Fibroblast of the conjunctiva (primary cell): ENCODE measurements at places on chromosomes 2 and 18.

DNA sequence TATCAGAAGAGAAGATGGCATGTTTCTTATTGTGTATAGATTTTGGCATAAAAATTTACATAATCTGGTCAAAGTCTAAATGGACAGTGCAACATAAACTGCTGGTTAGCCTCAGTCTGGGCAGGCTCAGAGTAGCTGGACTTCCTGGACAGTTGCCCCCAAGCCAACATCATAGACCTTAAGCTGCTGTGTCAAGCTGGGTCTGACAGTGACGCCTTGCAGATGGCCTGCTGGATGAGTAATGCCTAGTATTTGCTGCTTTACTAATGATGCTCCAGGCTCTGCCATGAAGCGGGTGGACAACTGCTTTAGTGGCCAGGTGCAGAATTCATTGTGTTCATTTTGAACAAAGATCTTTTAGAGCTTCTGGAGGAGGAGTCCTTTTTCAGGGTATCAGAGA, 603.7 kb upstream of the ZEB2 start:
- no peak for DNase-seq

GRCh38 chr2:40210968-40211353, 240.9 kb downstream of the SLC8A1 start:
- no peak for DNase-seq

- DNase-seq, result no peak
Measured at GRCh38 chr2:24885221-24886125, 34.6 kb downstream of the ADCY3 start.

GRCh38 chr2:97662386-97662894, 1.4 kb downstream of the ACTR1B start:
- no peak for DNase-seq

GRCh38 chr2:34305587-34305986, 706.5 kb upstream of the FAM98A start:
- no peak for DNase-seq

DNA sequence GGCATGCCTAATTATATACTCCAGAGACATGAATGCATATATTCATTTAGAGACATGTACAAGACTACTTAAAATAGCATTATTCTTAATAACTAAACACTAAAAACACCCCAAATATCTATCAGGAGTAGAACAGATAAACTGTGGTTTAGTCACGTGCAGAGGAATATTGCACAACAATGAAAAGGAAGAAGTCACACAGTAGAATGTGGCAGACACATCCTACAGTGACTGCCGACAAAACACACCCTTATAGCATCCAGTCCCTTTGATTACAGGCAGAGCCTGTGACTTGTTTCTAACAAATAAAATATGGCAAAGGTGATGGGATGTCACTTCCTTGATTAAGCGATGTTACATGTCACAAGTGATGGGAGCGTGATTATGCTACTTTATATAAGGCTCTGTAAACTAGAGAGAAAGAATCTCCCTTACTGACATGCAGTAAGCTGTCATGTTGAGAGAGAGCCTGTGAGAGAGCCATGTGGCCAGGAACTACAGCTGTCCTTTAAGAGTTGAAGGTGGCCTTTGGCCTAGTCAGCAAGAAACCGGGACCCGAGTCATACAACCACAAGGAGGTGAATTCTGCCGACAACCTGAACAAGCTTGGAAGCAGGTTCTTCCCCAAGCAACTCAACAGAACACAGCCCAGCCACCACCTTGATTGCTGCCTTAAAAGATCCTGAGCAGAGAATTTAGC, 39.1 kb upstream of the LGALSL start:
- DNase-seq, result no peak

- no peak for DNase-seq
Measured at GRCh38 chr2:168314236-168314635, 66.8 kb upstream of the STK39 start.

DNA sequence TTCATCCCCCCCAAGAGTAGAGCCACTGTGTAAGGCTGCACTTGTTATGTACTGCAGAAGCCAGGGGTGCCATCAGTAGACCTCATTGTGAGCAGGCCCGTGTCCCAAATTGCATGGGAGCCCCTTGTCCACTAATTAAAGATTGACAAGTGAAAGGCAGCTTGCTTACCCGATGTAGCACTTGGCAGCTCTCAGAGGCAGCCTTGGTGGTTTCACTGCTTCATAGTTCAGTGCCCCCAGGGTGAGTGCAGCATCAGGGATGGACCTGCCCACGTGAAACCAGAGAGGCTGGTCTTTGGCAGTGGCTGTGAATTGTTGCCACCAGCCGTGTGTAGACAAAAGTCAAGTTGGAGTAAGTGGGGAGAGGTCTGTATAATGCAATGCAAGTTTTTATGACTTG, 13.3 kb downstream of the TUBB6 start:
- DNase-seq, result no peak

DNA sequence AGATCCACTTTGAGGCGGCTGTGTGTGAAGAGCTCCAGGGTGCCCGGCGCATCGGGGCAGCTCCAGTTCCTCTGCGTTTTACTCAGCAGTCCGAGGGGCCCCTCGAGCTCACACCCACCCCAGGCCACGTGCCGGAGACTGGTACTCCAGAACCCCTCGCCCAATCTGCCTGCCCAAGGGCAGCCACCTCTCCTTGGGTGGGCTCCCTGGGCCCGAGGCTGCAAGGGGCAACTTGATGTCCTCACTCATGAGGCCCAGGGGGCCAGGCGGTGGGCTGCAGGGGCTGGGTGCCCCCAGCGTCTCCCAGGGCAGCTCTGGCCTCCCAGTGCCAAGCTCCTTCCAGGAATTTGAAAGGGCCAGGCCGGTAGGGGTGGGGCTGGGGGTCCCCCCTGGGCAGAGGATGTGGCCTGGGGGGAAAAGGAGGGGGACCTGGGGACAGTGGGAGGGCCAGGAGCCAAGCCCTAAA, 16.7 kb downstream of the RAMP1 start:
- DNase-seq, result no peak

- no peak for DNase-seq
Measured at GRCh38 chr2:223834431-223834830, 3.0 kb downstream of the AP1S3 start.

- DNase-seq, result no peak
Measured at GRCh38 chr2:128756365-128756717, 437.7 kb upstream of the HS6ST1 start.

DNA sequence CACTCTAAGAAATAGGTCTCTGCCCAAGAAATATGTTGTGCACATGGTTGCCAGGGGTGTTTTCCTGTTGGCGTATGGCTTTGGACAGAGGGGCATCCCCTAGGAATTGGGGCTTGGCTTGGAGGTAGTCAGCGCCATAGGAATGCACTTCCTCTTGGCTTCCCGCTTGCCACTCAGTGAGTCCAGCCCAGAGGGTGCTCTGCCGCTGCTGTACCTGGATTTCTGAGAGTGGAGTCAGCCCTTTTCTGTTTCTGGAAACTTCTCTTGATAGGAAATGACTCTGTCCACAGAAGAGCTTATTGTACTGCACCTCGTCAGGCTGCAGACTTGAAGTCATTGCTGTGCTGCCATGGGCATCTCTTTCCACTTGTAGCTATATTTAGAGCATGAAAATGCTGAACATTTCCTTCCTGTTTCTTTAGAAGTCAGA, 116.7 kb upstream of the MGAT5 start:
- no peak for DNase-seq

DNA sequence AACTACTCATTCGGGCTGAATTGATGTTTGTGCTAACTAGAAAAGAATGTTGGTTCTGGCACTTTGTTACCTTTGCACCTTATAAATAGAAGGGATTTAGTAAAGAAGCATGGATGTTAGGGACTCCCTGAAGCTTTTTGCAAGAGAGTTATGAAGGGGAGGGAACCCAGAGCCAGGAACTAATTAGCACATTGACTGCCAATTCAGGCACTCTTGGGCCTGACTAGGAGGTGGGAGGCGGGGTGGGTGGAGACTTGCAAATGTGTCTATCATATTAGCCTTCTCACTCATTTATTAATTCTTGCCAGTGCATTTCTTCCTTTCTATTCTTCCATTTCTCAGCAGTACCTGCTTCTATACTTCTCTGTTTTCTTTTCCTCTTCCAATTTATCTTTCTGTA, 1022.4 kb downstream of the TMEM182 start:
- DNase-seq, result no peak

- no peak for DNase-seq
Measured at GRCh38 chr2:24704692-24705091, 88.5 kb downstream of the PTRHD1 start.

DNA sequence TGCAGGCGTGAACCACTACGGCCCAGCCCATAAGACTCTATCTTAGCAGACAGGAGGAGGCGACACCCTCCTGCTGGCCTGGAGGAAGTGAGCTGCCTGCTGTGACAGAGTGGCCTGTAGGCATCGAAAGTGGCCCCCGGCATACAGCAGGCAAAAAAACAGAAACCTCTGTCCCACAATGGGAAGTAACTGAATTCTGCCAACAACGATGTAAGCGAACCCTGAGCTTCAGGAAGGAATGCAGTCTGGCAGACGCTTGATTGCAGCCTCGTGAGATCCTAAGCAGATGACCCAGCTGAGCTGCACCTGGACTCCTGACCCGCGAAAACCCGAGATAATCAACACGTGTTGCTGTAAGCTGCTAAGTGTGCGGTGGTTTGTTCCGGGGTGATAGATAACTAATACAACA, 13.6 kb downstream of the MRO start:
- DNase-seq, result no peak

GRCh38 chr2:49714454-49714853, 560.1 kb upstream of the FSHR start:
- no peak for DNase-seq

- no peak for DNase-seq
Measured at GRCh38 chr2:215885536-215885935, 127.8 kb downstream of the MREG start.

- no peak for DNase-seq
Measured at GRCh38 chr2:196924051-196924450, 2.5 kb downstream of the PGAP1 start.

DNA sequence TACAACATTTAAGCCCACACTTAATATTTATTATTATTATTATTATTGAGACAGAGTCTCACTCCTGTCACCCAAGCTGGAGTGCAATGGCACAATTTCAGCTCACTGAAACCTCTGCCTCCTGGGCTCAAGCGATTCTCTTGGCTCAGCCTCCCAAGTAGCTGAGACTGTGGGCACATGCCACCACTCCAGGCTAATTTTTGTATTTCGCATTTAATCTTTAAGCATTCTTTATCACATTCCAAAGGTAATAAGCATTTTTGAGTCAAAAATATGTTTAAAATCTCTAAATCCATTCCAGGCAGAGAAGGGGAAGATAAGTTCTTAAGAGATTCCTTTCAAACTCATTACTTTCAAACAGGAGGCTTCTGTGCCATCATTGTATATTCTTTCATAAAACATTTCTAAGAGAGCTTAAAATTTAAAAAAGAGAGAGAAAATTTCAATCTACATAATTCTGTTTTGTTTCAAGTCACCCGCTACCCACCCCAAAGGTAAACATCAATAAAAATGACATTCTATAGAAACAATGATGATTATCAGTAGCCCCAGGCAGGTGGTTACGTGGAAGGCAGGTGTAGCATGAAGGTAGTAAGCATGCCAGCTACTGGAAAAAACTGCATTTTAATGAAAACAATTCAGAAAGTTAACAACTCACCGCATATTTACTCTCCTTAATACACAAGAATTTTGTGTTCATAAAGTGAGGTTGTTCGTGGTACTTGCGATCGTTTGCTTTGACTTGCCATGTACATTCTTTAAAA, 84.4 kb upstream of the NARS1 start:
- no peak for DNase-seq

DNA sequence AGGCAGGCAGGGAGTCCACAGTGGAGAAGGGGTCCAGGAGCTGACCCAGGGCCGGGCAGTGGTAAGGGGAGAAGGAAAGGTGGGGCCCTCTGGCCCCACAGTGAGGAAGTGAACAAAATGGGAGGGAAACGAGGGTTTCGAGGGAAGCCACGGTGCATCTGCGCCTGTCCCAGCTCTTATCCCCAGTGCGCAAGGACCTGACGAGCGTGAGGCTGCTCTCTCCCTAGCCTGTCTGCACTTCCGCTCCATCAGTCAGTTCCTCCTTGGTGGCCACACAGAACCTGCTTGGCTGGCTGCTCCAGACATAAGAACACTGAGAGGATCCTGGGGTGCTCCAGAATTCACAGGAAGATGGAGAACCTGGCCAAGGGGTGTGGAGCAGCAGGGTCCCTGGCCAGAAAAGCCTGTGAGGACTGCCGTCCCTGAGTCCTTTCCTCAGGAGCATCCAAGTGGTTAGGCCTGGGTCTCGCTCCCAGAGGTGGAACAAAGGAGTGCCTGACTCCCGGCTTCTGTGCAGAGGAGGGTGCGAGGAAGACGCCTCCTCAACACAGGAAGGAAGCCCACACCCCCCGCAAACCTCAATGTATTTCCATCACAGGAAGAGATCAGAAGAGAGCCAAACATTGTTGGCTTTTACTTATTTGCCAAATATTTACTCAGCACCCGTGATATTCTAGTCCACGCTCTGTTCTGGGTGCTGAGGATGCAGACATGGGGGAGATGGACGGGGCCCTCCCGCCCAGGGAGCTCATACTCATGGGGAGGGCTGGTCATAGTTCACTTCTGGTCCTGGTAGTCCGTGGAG, 43.7 kb upstream of the SEMA4C start:
- DNase-seq, result no peak

GRCh38 chr2:152594792-152595191, 122.5 kb downstream of the PRPF40A start:
- peak; percentile 94 for DNase-seq

- no peak for DNase-seq
Measured at GRCh38 chr2:222797871-222798270, 63.0 kb upstream of the ACSL3 start.
